Stimulated activated CD4-positive, alpha-beta T cell treated with anti-CD3 and anti-CD28 coated beads, Interleukin-15, amount 100 ng/mL, for 48 hours (primary cell): ENCODE measurements at places on chromosomes 3 and 15.

DNA sequence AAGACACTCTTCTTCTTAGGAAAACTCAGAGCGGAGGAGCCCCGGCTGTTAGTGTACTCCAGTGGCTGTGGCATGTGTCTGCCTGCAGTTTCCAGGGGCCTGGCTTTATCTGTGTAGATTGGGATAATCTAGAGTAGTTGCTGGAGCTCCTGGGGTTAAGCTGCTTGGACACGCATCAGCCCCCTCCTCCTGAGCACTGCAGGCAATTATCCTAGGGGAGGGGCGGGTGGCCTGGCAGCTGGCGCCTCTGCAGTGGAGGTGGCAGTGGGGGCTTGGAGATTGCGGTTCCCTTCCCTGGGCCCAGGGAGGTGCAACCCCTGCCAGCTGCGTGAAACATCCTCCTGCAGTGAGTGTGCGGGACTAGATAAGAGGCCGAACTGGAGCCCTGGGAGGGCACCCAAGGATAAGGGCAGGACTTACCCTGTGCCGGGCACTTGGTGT, 68.2 kb downstream of the EFCAB12 start:
- no peak for DNase-seq

- DNase-seq, result no peak
Observed at GRCh38 chr15:59169251-59169708, 37.4 kb upstream of the LDHAL6B start.

DNA sequence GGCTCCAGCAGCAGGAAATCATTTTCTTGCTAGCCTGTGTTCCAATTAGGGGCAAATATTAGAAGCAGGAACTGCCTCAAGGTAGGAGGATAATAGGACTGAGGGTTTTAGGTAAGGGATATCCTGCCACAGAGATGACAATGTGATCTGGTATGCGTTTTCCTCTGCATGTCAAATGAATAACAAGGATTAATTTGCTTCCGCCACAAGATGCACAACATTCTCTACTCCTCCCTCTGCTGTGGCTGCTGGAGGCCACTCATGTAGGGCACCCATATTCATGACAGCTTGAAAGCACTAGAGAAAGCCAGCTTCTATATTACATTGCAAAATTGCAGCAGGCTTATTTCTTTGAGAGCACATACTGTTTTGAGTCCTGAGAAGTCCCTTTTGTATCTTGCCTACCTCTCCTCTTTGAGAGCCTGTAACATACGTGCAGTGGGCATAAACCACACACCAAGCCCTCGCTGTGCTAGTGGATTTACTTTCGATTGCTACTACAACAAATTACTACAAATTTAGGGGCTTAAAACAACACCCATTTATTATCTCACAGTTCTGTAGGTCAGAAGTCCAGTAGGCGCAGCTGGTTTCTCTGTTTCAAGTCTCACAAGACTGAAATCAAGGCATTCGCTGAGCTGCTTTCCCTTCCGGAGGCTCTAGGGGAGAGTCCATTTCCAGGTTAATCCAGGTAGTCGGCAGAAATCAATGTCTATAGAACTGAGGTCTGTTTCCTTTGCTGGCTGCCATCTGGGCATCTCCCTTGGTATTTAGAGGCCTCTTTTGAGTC, 5.9 kb upstream of the CD47 start:
- DNase-seq, result no peak

DNA sequence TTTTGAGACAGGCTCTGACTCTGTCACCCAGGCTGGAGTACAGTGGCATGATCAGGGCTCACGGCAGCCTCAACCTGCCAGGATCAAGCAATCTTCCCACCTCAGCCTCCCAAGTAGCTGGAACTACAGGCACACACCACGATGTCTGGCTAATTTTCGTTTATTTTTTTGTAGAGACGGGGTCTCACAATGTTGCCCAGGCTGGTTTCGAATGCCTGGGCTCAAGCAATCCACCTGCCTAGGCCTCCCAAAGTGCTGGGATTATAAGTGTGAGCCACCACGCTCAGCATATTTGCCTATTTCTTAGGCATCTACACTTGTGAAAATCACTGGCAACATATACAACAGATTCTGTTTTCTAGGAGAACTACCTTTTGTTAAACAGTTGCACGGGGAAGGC, 16.9 kb downstream of the MYO1E start:
- no peak for DNase-seq

DNA sequence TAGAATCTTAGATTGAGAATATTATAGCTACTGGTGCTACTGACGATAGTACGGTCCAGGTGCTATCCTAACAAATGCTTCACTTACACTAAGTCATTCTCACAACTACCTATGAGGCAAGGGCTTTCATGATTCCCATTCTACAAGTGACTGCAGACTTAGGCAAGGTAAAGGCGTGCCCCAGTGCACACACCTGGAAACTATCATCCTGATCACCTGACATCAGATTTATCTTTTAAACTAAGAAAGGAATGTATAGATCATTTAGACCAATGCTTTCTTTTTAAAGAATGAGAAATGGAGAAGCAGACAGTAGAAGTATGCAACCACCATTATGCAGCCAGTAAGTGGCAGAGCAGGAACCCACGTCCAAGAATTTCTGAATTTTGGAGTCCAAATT, 59.2 kb upstream of the LRRN1 start:
- DNase-seq, result no peak
